ENCODE measurements at places on chromosomes 12 and 14.

DNA sequence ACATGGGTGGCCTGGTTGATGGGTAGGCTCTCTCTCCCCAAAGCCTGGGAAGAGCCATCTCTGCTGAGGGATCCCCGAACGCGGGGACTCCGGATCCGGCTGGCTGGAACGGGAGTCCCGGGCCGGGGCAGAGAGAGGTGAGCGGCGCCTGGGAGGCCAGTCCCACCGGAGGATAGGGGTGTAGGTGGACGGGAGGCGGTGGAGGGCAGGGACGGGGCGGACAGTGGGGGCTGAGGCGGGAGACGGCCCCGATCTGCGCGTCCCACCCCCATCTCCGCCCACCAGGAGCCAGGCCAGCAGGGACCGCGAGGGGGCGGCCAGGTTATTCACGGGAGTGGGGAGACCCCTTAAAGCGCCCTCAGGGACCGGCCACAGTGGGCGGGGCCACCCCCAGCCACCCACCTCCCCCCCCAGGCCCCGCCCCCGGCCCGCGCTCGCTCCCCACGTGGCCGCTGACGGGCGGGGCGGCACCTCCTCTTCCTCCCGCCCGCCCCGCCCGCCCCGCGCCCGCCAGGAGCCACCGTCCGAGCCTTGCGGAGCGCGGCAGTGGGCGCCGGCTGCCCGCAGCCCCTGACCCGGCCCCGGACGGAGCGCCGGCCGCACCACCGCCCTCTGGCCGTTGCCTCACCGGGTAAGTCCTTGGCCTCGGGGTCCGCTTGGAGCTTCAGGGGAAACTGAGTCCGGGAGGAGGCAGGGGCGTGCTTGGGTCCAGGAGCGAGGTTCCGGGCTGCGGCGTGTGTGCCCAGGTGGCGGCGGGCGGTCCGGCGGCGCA is at the start of gene INF2:
Gene INF2, plus strand, starts transcription at position 510 of the 772 bp plus-strand sequence. CDS start 11,748 bp downstream, outside the sequence.
- peak; percentile 58 for DNase-seq

DNA sequence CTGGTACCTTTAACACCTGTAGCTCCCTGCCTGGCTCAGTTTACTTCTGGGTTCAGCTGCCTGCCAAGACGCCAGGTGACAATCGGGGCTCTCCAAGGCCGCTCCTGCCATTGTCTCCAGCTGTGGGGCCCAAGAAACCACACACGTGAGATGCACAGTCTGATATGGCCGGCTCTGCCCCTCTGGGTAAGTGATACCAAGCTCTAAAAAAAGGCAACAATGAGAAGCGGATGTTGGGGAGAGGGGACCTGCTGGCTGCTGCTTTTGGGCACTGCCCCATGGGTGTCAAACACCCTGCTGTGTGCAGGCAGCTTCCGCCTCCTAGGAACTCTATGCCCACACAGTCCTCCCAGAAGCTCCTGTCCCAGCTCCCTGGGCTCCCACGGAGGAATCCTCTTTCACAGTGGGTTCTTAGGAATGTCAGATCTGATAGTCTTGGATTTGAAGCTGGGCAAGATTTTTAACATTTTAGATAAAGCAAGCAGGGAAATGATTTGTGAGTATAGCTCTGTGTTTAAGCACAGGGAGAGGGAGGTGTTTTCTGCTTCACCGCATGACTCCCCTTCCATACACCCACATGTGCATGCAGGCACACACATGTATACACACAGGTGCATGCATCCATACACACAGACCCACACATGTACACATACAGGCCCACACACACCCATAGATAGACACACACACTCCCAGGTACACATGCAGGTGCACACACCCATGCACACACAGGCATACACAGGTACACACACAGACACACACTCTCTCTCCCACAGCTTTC is 1135.8 kb downstream of the BCL11B start:
- DNase-seq, result no peak

- peak; percentile 81 for DNase-seq
Measured at GRCh38 chr12:94074980-94075629, 73.3 kb upstream of the PLXNC1 start.

DNA sequence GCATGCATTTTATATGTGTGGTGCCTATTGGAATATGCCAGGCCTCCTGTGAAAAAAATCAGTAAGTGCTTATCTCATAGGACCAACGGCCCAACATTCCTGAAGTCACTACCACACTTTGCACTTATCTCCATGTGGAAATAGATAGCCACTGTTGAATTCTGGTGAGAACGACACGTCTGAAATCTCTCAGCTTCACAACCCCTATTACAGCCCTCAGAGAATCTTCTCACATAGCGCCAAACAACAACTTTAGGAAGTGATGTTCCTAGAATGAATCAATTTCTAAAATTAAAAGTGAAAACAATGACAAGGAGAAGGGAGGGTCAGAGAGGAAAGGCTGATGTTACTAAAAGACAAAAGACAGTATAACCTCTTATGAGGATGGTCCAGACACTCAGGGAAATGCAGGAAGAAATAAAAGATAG is 270.8 kb upstream of the BTG1 start:
- DNase-seq, result no peak

DNA sequence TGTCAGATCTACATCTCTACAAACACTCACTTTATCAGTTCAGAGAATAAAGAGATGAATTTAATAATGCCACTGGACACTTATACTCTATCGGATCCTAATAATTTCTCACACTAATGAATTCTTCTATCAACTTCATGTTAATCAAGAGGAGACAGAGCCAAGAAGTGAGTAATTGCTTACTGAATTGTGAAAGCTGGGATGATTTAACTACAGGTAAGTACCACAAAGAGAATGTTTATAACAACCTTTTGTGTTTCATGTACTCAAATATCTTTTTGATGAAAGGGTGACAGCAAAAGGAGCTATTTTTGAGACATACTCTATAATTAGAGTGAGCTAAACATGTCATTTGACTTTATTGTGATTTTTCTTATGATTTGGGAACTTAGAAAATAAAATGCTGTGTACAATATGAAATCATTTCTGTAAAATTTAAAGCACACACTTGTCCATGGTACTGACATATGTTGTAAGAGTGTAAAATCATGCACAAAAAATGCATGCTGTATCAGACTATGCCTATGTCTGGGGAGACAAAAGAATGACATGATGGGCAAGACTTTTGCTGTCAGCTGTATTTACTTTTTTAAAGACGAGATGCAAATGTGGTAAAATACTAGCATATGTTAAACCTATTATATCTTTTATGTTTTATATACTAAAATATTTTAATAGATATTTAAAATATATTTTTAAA is 361.2 kb downstream of the CCER1 start:
- DNase-seq, result no peak

- no peak for DNase-seq
Measured at GRCh38 chr12:93526786-93527428, 45.6 kb upstream of the SOCS2 start.

DNA sequence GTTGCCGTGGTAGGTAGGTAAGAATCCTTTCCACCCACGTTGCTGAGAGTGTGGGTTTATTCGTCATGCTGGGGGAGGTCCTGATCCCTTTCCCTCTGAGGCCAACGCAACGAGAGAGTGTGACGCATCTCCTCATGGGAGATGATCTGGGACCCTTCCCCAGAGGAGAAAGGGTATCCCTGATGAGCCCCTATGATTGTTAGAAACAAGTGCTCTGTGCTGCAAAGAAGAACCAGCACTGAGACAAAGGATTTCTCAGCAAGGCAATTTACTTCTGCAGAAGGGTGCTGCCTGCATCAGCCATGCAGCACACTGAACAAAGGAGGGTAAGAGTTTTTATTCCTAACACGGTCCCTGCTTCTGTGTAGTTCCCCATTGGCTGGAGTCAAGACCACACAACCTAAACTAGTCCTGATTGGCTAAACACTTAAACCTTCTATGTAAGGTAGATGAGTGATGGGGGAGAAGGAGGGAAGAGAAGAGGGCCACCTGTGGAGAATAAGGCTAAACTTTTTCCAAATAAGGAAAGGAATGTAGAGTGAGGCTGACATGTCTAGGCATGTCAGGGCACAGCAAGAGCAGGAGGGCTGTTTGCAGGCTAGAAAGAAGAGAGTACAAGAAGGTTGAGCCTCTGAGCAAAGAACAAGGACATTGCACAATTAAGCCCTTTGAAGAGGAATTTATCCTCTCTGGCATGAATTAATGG is 21.3 kb downstream of the CLEC2A start:
- DNase-seq, result no peak

DNA sequence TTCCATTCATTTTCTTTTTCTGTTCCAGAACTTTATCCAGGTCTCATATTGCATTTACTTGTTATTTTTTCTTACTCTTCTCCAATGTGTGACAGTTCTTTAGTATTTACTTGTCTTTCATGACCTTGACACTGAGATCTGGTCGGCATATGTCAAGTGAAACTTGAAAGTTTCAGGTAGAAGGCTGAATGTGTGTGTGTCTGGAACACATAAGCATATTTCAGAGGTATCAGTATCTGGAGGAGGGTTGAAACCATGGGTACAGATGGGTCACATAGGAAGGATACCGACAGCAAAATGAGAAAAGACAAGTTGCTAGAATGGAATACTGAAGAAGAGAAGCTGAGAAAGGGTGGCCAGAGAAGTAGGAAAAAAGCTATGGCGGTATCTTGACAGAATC is 22.5 kb upstream of the PTGDR start:
- no peak for DNase-seq

GRCh38 chr12:61566183-61566582 is 694.0 kb upstream of the USP15 start:
- DNase-seq, result no peak

DNA sequence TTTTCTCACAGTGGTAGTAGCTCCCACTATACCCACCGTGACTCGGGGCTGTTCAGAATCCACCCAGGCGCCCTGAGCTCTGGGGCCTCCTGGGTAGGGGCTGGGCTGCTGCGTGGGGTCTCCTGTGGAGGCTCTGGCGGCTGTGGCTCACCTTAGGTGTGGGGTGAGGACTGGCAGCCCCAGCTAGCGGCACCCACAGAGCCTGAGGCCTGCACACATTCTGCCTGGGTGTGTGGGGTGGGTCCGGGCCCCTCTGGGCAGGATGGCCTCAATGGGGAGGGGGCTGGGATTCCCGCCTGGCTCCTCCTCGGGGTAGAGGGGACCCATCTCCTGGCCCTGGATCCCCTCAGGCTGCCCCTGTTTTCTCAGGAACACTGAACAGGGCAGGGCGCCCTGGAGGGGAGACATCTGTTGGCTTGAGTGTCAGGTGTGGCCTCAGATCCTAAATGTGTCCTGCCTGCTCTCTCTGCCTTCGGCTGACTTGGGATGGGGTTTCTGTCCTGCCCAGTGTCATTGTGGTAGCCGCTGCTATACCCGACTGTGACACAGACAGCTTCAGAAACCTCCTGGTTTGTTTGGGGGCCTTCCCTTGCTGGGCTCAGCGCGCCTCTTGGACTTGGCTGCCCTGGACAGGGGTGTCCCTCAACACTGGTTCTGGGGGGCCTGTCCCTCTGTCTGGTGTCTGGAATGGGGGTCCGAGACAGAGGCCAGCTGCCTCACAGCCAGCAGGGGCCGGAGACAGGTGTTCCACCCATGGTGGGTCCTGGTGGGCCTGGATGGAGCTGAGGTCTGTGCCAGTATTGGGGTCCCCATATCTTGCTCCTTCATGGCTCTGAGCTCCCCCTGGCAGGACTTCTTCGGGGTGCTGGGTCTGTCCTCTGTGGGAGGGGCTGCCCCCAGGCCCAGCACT is 354.9 kb downstream of the TMEM121 start:
- no peak for DNase-seq

DNA sequence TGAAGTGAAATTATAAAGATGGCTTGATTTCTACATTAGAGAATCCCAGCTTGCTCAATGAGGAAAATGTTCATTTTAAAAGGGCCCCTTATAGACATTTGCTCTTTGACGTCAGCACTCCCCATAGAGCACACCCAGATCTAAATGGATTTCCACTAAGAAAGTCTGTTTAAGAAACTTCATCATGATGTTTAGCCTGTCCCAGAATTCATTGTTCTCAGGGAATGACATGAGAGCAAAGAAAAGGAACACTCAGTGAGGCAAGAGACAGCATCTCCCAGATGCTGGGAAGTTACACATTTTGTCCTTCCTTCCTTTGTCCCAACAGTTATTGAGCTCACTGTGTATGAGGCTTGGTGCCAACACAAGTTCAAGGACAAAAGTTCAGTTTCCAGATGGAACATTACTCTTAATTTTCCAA is 4.9 kb downstream of the PHLDA1 start:
- no peak for DNase-seq

DNA sequence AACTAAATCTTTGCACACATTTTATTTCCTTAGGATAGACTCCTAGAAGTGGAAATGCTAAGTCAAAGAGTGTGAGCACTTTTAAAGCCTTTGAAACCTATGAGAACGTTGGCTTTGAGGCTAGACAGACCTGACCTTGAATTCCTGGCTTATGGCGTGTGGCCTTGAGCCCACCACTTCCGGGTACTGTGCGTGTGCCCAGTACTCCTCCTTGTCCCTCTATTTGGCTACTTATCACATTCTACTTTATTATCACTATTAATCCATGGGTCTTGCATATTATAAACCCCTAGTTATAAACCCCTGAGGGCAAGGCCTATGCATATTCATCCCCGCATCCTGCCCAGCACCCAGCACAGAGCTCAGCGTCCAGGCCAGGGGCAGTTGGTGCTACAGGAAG is 26.0 kb upstream of the CD27 start:
- no peak for DNase-seq

DNA sequence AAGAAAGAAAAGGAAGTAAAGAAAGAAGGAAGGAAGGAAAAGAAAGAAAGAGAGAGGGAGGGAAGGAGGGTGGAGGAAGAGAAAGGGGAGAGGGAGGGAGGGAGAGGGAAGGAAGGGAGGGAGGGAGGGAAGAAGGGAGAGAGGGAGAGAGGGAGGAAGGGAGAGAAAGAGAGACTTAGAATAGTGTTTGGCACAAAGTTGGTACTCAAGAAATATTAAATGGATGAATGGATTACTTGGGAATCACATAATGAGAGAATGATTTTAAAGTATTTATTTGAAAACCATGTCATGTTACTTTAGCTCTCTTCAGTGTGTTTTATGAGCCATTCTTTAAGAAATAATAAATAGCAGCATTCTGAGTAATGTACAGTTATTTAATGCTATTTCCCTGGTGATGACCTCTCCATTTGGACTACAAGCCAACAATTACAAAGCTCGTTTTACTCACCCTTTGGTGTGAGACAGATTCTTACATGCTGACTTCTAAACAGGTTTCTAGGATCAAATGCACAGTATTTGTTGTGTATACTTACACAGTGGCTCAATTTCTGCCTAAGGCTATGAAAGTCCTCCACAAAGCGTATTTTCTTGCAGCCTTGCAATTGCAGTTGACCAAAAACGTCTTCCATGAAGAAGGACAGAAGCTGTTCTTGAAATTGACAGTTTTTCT is 861 bp downstream of the IL26 start:
- DNase-seq, result no peak

DNA sequence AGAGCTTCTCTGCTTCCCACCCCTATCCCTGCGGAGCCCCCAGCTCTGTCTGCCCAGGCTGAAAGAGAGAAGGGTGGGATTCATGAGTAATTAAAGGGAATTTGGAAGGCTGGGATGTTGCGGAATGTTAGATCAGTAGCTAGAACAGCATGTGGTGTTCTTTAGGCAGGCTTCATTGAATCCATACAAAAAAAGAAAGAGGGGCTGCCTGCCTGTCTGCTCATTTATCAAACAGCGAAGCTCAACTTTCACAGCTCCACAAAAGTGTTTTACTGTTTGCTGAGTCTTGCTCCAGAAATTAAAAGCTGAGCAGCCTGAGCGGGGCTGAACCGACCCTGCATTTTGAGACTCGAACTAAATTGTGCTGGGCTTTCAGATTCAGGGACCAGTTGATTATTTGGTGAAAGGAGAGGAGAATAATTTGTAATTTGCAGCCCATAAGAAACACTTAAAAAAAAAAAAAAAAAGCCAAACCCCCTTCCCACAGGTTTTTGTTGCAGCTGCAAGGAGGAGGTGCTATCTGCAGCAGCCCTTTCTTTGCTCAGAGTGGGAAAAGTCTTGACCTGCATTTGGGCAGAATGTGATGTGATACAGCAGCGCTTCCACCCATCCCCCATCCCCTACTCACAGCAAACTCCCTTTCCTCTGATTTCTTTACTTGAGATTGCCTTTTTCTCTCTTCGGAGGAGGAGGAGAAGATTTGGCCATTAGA is 89.7 kb downstream of the RFX4 start:
- no peak for DNase-seq
